ENCODE measurements at places on chromosomes 11 and 22.
A peak's percentile ranks its signal among the peaks of the same experiment; 100 is the strongest.

- DNase-seq, result no peak
Measured at GRCh38 chr11:130215531-130216220, 56.1 kb downstream of the ST14 start.

DNA sequence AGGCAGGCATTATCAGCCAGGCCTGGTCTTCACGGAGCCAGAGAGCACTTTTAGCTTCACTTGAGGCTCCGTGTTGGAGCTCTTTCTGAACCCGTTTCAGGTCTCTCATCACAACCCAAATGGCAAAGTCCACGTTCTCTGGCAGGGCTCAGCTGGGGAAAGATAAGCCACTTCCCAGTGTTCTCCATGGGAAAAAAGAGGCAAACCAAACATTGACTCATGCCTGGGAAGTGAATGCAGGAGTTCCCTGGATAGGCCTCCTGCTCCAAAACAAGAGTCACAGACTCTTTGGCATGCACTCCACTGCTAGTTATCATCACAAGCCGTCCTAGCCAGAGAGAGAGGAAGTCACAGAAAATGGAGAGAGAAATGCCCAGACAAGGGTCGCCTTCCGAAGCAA lies 11.6 kb downstream of the OPCML start:
- no peak for DNase-seq

- DNase-seq, result no peak
Measured at GRCh38 chr11:62431171-62431901, 12.5 kb downstream of the SCGB1A1 start.

DNA sequence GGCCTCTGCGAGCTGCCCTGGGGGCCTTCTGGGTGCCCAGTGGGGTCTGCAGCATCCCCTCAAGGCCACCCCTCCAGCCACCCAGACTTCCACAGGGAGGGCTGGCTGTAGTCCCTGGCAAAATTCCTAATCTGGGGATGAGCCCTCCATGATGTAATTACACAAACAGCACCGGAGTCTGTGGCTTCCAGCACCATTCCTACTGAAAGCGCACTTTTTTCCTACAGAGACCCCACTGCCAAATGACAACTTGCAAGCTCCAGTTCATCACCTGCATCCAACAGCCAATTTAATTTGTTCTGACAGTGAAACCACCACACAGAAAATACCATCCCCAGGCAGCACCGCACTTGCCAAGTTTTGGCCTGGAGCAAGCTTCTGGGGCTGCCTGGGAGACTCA lies 70.4 kb downstream of the TRMU start:
- no peak for DNase-seq

- peak; percentile 1 for DNase-seq
Measured at GRCh38 chr22:33921525-33922348, 1.5 kb upstream of the LARGE1 start.

GRCh38 chr22:39524753-39525657 lies 4.6 kb downstream of the ATF4 start:
- DNase-seq, result no peak

DNA sequence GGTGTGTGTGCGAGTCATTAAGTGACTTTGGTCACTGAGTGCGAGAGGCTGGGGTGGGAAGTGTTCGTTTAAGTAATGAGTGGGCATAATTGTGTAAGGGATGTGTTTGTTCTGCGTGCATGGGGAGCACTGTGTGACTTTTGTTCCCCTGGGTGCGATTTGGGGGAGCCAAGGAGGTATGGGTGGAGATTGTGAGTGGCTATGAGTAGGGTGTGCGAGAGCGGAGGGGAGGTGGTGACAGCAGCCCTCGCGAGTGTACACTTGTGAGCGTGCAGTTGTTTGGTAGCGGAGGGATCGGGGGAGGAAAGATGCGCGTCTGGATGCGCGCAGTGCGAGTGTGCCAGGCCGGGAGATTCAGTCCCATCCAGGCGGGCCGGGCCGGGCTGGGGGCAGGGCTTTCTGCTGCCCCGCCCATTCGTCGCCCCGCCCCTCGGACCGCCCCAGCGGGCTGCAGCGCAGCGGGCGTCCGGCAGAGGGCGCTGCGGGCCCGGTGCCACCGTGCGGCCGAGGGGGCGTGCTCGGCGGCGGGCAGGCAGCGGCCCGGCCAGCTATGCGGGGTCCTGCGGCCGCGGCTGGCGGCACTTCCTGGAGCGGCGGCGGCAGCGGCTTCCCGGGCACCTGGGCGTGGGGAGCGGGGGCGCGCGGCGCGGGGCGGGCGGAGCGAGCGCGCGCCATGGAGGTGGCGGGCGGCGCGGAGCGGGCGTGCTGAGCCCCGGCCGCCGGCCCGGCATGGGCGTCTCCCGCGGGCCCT lies at the start of gene DGKZ:
DGKZ (plus strand) TSS at position 578 of the 751 bp plus-strand sequence. CDS start 197 bp downstream, outside the sequence.
- DNase-seq, result peak; percentile 81

DNA sequence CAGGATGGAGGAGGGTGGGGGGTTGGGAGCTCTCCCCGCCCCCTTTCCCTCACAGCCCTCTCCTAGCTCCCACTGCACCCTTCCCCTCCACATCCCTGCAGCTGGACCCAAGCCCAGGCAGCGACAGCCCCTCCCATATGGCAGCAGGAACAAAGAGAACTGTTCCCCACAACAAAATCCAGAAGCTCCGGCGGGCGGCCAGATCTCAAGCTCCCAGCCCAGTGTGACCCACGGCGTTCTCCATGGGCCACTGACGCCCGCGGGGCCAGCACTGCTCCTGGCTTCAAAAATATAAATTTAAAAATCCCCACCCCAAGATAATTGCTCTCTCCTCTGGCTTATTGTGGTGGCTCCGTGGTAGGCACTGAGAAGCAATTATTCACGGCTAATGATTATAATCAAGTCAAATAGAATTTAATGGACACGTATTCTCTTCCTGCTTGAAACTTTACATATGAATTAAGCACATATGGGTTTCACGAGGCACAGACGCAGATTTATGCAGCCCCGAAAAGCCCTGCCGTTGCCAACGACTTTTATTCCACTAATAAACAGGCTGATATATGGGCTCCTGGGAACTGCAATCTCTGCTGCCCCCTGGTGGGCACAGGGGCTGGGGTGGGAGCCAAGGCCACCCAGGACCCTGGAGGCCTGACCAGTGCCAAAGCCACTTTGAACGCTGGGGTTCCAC lies 17.5 kb downstream of the MACROD1 start:
- DNase-seq, result peak; percentile 69

GRCh38 chr22:26479043-26479791 lies 4.4 kb downstream of the HPS4 start:
- no peak for DNase-seq

DNA sequence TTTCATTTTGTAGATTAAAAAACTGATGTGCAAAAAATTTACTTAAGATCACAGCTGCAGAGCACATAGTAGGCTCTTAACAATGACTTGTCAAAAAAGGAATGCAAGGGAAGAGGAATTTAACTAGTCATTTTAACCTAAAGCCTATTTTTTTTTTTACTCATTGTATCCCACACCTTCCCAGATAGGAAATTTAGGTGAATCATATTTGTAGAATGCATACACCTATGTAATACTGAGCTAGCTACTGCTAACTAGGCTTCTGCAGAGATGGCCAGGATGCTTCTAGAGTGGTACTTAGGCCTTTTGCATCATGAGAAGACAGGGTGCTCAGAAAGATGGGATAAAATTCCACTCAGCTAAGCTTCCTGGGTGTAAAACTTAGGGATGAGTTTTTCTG lies 387.3 kb downstream of the AASDHPPT start:
- DNase-seq, result no peak

DNA sequence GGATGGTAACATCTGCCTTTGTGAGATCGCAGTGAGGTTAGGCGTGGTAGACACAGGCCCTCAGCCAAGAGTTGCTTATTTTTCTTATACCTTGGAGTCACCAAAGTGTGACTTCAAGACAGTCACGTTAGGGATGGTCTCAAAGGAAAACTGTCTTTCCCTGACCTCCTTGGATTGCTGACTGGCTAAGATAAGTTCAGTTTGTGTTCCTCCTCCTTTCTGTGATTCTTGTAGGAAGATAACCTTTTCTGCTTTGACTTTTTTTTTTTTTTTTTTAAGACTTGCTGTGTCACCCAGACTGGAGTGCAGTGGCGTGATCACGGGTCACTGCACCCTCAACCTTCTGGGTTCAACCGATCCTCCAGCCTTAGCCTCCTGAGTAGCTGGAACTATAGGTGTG lies 23.1 kb downstream of the TAB1 start:
- no peak for DNase-seq

Data from activated T-cell treated with anti-CD3 and anti-CD28 coated beads for 4 hours (primary cell).